ENCODE measurements at places on chromosomes 3 and 15.

DNA sequence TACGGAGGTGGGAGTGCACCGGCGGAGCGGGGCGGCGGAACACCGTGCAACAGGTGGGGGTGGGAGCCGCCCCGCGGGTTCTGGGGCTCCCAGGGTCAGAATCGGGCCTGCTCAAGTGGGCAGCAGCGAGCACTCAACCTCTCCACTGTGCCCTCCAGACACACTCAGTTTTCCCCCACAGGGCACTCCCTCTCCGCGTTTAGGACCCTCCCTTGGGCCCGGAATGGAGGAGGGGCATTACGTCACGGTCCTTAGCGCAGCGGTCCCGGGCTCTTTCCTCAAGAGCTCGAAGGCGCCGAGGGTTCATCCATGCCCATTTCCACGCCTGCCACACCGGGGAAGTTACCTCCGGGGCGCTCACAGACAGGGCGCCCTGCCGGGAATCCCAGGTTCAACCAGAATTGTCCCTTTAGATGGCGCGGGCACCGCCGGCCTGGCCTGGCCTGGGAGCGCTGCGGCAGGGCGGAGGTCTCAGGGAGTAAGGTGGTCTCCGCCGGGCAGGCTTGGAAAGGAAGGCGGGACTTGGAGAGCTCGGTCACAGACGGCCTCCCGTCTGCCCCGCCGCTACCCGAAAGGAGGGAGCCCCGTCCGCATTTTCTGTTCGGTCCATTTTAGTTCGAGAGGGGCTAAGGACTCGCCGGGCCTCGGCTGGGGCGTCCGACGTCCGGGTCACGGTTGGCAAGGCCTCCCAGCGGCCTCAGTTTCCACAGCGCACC lies 5.1 kb downstream of the RNU6-1 start:
- DNase-seq = no peak

DNA sequence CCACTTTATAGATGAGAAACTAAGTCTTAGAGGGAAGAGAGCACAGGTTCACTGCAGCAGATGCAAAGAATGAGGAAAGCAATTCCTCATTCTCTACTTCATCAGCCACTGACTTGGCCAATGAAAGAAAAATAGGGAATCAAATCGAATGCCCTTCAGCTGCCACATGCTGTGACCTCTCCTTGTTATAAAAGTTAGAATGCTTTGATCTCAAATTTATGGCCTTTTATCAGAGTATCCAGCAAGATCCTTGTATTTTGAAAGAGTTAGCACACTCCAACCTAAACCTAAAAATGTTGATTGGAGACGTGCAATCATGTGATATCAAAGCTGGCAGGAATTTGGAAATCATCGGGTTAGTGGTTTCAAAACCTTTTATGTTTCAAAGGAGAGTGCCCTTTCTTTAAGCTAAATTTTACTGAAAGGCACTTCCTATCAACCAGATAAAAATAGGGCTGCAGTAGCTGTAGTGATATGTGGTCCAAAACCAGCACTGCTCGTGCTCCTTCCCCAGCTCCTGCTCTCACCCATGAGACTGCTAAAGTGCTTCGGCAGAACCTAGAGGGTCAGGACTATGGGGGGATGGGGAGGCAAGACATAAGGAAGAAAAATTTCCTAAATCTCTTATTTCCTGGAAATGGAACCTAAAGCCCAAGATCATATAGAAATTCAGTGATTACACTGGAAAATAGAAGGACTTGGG lies 617.0 kb downstream of the PYDC2 start:
- no peak for DNase-seq

DNA sequence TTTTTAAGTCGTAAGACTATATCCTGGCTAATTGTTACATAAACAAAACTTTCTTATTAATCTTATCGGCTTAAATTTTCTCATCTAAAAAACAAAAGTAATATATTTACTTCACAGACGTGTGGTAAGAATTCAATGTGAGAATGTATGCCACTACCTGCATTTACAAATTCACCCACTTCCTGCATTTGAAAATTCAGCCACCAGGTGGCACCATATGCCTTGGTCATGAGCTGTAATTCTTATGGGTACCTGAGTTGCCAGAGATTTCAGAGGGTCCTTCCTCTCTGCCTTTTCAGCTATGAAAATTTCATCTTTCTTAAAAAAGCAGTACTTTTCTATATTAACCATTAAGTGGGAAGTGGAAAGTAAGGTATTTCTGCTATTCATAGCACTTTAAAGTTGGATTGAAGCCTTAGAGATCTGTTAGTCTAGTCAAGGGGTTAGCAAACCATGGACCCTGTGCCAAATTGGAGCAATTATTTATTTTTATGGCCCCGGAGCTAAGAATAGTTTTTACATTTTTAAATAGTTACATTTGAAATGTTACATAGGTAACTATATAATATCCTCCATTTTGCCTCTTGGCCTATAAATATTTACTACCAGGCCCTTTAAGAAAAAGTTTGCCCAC lies 127.8 kb downstream of the HCN4 start:
- peak; percentile 40 for DNase-seq

- no peak for DNase-seq
These were observed 45.4 kb downstream of the SLC6A1 start for GRCh38 chr3:11037976-11038375.
